ENCODE measurements at places on chromosomes 6 and 20. TPM values are rescaled to one million over a fixed set of nuclear protein-coding genes. Genes with fewer than 3 reads are reported as not detected.

The SCRT2 gene
- polyA plus RNA-seq: 0.05 TPM

The APOBEC2 gene
- polyA plus RNA-seq: 0.22 TPM

The NRSN1 gene
- polyA plus RNA-seq: 0.78 TPM

DNA sequence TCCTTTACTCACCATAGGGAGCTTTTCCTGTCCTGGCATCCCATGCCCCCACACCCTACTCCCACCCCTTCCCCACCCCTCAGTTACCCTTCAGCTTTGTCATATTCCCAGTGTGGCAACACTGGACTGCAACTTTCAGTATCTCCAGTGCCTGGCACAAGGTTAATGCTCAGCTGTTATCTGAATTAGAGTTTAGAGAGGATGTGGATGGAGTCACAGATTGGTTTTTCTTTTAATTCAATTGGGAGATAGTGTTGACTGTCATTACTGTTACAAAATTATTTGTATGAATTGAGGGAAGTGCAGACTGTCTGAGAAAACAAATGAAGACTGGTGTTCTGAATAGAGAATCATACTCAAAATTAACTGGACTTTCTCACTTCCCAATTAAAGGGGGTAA, 89.9 kb downstream of the TULP4 start:
- DNase-seq: no peak

GRCh38 chr20:59005523-59006166, 1.4 kb downstream of the CTSZ start:
- DNase-seq: no peak

GRCh38 chr6:166008441-166009369, 158.9 kb downstream of the TBXT start:
- no peak for DNase-seq

GRCh38 chr6:52489881-52490280, 69.7 kb downstream of the EFHC1 start:
- no peak for DNase-seq

- DNase-seq: no peak
Observed at GRCh38 chr20:9129756-9130155, 60.9 kb downstream of the PLCB4 start.

DNA sequence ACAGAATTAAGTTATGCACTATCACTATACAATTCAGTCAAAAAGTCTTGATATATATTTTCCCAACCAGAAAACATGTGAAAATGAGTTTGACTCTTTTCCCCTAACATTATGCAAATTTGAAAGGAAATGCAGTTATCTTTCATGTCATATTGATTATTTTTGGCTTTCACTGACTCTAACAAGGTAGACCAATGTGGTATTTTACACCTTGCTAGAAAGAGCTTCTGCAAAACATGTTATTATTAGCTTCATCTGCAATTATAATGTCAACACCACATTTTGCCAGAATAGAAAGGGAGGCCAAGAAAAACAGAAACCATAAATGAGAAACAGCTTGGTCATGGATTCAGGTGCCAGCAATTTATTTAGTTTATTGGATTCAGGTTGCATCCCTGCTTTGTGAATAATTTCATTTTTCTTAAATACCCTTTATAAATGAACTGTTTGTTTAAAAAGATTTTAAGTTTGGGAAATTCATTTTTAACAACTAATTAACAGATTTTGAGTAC, 226.1 kb upstream of the GJE1 start:
- DNase-seq: no peak

- no peak for DNase-seq
Observed at GRCh38 chr6:167553736-167554119, 228.8 kb downstream of the TTLL2 start.

- peak; percentile 25 for DNase-seq
Observed at GRCh38 chr6:155272353-155273232, 8.8 kb downstream of the CLDN20 start.

DNA sequence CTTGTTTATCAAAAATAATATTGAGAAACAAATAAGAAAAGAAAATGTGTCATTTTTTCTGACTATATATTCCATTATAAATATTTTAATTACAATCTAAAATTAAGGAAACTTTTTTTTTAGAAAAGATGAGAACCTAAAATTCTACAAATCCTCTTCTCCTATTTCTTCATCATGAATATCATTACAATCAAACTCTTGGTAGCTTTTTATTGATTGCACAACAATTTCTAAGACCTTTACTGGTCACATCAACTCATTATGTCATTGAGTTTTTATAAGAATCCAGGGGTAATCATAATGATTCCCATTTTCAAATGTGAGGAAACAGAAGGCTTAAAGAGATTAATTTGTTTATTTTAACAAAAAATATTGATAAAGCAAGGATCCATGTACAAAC, 841.0 kb downstream of the FRK start:
- no peak for DNase-seq
